Activated CD8-positive, alpha-beta memory T cell treated with anti-CD3 and anti-CD28 coated beads, Interleukin-2, amount 50 U/mL, for 4 hours (primary cell): ENCODE measurements at places on chromosomes 7 and 10.
A peak's percentile ranks its signal among the peaks of the same experiment; 100 is the strongest.

DNA sequence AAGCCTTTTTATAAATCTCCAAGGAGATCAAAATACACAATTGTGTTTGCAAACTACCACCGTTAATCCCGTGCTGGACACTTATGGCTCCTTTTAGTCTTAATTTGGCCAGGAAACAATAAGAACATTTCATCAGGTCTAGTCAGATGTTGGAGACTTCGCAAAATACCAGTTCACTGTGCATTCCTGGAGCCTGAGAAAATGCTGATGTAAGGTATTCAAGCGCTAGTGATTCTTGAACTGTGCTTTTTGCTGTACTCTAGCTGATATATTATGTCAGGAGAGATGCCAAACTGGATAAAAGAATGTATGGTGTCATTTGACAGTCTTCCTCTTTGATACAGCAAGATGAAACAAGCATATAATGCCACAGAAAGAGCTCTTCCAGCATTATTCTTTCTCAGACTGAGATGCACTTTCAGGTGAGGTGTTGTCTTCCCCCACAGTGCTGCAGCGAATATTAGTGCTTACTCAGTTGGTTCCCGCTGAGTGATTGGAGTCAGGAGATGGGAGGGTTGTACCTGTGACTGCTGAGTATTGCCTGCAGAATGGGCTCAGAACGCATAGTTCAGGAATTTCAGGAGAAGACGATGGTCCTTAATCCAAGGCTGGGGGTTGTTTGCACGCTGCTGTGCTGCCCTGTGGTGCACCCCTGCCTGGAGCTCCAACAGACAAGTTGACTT, 59.2 kb downstream of the OGDH start:
- DNase-seq = no peak

GRCh38 chr10:21811245-21811585, 192.3 kb downstream of the DNAJC1 start:
- DNase-seq = no peak

- DNase-seq = no peak
Measured at GRCh38 chr7:44177570-44178131, 11.6 kb downstream of the GCK start.

DNA sequence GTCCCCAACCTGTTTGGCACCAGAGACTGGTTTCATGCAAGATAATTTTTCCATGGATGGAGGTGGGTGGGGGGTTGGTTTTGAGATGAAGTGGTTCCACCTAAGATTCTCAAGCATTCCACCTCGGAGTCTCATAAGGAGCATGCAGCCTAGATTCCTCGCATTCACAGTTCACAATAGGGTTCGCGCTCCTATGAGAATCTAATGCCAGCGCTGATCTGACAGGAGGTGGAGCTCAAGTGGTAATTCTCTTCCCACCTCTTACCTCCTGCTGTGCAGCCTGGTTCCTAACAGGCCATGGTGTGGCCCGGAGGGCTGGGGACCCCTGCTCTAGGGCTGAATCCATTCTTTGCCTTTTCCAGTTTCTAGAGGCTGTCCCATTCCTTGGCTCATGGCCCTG, 19.1 kb upstream of the CDK1 start:
- no peak for DNase-seq

- DNase-seq = no peak
Measured at GRCh38 chr7:50121286-50121685, 28.2 kb upstream of the ZPBP start.

DNA sequence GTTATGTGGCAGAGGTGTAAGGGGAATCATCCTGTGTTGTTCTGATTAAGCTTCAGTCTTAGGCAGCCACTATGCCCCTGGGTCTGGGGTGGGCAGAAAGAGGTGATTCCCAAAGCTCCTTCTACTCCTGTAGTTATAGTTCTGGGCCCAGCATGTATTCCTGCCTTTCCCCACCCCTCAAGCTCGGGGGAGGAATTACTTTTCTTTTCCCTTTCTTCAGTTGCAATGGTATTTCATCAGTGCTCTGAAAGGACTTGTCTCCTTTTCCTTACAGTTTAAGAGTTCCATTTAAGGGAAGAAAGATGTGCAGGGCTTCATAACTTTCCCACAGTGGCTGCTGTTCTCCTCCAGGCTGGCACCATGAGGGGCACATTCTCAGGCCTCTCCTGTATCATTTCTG, 94.2 kb downstream of the MTPAP start:
- DNase-seq = no peak

- peak; percentile 59 for DNase-seq
Measured at GRCh38 chr10:122515588-122516231, 44.8 kb upstream of the DMBT1 start.

DNA sequence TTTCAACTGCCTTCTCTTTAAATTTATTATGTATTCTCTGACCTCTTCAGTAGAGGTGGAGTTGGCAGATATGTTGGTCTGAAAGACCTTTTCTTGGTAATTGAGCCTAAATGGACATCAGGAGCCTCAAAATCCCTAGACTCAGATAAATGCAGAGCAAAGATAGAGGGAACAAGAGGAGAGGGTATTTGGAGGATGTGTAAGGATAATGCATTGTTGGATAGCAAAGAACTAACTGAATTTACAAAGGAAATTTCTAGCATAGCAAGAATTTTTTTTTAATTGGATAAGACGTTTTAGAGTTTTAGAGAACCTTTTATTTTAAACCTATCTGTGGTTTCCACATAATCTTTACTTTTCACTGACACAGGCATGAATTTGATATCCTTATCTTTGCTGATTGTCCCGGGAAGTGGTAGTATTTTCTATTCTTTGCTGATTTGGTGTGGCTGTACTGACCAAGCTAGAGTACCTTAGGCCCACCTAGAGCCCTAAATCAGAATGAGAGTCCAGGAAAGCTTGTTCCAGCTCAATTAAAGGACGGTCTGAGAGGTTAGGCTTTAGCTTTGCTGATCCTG, 91.3 kb downstream of the NRF1 start:
- DNase-seq = no peak

DNA sequence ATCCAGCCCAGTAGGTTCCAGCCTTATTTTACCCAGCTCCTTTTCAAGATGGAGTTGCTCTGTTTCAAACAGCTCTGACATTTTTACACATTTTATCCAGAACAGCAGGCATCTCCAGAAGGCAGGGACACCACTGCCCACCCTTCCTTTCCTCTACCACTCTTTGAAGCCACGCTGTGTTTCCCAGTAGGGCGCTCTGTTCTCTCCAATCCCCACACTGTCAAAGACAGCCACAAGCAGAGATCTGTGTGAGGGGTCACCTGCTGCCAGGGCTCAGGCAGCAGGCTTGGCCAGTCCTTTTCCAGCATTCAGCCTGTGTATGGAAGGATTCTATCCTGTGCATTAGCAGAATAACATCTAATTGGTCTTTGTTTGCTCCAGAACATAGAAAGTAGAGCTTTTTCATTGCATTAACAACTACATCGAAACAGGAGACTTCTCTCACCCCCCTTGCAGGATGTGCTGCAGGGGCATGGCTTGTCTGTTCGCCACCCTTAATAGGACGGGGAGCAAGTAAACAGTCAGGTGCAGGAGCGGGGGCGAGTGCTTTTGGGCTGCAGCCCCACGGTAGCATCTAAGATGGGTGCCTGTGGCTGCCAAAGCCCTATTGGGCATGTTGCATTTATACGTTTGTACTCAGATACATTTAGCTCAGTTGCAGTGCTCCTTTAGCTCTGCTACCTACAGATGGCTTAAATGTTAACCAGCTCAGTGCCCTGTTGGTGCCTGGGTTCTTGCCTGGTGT, 326.1 kb downstream of the GALNT17 start:
- no peak for DNase-seq

DNA sequence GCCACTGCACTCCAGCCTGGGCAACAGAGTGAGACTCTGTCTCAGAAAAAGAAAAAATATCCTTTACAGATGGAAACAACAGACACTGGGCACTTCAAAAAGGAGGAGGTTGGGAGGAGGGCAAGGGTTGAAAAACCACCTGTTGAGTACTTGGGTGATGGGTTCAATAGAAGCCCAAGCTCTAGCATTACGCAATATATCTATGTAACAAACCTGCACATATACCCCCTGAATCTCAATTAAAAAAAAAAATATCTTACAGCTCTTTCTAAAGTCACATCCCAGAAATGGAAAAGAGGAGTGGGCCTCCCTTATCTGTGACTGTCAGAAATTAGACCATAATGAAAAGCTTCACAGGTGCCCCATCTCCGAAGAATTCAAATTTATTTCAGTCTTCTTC, 12.1 kb downstream of the VIM start:
- DNase-seq = no peak

GRCh38 chr10:74231375-74231774, 80.4 kb downstream of the ADK start:
- no peak for DNase-seq

GRCh38 chr7:5243261-5243660, 39.5 kb upstream of the SLC29A4 start:
- DNase-seq = no peak

- DNase-seq = no peak
Measured at GRCh38 chr10:91976317-91977051, 52.9 kb downstream of the BTAF1 start.

GRCh38 chr7:100677308-100678267, 4.0 kb downstream of the GNB2 start:
- no peak for DNase-seq

- no peak for DNase-seq
Measured at GRCh38 chr10:6292741-6293151, 90.0 kb downstream of the PFKFB3 start.

DNA sequence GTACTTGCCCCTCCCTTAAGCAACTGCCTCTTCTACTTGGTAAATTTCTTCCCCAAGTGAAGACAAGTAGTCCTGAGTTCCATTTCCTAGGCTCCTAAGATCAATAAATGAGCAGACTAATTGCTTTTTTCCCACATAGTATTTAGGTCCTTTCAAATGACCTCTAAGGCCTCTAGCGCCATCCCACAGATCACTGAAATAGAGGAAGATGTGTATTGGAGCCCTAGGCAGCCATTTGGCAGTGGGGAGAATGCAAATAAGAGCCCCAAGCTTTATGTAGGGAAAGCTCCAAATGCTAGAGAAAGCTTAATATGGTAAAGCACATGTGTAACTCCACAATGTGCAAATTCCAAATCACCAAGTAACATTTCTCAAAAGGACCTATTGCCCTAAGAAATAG, 316.5 kb upstream of the PHF14 start:
- no peak for DNase-seq

- no peak for DNase-seq
Measured at GRCh38 chr10:86671985-86672710, 3.8 kb downstream of the LDB3 start.

DNA sequence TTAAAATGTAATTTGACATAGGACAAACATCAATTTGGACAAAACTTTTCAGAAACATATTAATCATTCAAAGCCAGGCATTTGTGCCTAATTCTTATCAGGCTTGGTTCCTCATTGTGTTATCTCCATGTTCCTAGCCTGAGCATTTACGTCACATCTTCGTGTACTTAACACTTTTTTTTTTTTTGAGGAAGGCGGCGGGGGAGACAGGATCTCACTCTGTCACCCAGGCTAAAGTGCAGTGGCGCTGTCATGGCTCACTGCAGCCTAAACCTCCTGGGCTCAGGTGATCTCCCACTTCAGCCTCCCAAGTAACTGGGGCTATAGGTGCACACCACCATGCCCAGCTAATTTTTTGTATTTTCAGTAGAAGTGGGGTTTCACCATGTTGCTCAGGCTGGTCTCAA, 19.8 kb downstream of the HNRNPA2B1 start:
- no peak for DNase-seq

DNA sequence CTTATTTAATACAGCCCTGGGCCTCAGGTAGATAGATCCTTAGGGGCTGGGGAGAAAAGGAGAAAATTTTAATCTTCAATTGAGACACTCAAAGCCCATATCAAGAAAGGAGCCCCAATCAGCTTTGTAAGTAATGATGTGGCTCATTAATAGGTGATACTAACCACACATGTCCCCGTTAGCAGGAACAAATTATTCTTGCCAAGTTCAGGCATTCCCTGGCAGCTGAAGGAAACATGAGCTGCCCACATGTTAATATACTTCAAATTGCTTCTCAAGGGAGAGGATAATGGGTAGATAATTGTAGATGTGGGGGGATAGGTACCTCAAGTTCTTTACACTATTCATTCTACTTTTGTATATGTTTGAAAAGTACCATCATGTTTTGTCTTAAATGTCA, 14.5 kb downstream of the IFIT5 start:
- no peak for DNase-seq

- no peak for DNase-seq
Measured at GRCh38 chr7:159151231-159151630, 6.6 kb upstream of the VIPR2 start.

DNA sequence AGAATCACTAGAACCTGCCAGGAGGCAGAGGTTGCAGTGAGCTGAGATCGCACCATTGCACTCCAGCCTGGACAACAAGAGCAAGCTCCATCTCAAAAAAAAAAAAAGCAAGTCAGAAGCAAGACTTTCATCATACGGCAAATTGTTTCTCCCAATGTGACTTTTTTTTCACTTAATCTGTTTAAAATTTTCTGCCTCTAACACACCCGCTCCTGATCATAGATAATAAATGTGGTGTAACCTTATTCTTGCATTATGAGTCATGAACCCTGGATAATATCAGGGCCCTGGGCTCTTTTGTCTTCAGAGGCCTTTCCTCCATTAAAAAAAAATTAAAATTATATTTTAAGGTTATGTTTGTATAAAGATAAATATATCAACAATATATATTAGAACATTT, 111.4 kb upstream of the JCAD start:
- DNase-seq = no peak

DNA sequence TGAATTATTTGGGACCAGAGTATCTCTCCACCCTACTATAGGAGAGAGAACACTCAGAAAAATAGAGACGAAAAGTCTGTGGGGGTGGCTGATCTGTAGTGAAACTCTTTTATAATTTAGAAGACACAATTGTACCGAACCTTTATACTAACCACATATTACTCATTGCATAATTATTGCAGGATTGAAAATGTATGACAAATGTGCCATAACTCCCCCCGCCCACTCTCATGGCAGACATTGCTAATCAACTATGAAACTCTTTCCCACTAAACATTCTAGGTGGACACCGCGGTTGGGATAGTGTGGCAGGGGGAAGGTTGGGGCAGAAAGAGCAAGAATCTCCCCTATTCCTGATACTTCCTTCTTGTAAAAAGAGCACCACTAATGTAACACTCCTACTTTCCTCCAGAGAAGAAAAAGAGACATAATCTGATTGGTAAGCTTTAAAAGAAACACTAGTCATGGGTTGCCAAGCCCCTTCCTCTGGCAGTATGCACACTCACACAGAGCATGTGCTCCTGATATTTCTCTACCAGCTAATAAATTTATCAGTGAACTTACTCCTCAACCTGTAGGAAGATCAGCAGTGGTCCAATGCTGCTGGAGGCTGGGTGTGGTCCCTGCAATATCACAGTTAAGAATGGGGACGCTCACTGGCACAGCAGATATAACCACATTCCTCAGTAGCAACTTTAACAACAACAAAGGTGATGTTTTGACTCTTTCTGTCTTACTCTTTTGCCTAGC, 18.7 kb upstream of the ARID5B start:
- peak; percentile 33 for DNase-seq

GRCh38 chr7:155692317-155692716, 47.9 kb downstream of the RBM33 start:
- DNase-seq = no peak
